ENCODE measurements at places on chromosomes 1 and 21.

DNA sequence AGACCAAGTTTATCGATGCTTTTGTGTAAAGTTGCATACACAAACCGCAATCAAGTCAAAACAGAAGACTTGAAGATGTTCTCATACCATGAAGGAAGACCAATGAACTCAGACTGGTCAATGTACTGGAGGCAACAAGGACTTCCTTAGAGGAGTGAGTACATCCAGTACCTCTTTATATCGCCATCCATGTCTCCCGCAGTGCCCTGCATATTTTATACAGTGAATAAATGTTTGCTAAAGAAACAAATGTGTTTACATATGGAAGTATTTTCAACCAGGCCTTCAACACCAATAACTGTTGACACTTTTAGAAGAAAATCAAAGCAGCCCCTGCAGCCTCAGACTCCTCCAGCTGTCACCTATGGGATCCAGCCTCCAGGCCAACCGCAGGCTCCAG lies 125.6 kb downstream of the SMYD3 start:
- no peak for DNase-seq

GRCh38 chr1:202367271-202367670 lies 18.8 kb downstream of the PPP1R12B start:
- no peak for DNase-seq

GRCh38 chr1:149887456-149888246 lies 11.7 kb upstream of the BOLA1 start:
- peak; percentile 98 for DNase-seq

- DNase-seq: no peak
Measured at GRCh38 chr21:34890724-34891612, 158.1 kb downstream of the RUNX1 start.

DNA sequence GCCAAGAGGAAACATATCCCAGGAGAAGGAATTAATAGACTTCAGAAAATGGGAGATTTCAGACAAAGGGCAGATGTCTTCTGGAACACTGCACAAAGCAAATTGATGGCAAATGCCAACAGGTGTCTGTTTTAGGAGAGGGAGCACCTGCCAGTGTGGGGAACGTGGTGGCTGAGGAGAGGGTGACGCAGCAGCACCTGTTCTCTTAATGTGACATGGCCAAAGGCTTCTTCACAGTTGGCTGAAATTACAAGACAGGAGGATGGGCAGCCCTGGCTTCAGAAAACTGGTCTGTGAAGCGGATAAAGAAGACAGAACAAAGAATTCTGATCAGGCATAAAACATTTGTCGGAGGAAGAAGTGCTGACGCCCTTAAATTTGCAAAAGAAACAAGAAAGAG lies 178.7 kb upstream of the RUNX1 start:
- DNase-seq: peak; percentile 48

Measured in GM12865 (cell line).